Kidney (tissue), 22 donors: ENCODE measurements at places on chromosomes 11 and 22. TPM values are rescaled to one million over a fixed set of nuclear protein-coding genes. Genes with fewer than 3 reads are reported as not detected.

DNA sequence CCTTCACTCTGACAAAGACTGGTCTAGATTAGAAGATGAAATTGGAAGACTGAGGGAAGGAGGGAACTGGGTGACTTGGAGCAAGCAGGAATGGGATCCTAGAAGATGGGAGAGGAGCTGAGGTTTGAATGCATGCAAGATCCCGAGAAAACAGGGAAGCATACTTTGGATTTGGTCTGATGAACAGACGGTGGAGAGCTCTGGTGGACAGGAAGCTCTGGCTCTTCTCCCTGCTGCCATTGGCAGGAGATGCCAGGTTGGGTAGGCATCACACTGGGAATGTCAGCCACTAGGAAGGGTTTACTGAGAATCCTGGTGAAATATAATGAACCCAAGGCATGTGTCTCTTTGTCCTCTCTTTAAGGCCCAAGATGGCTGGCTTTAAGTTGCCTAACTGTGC is 16.5 kb downstream of the NAV2 start:
- no peak for DNase-seq

Gene FOXRED2
- total RNA-seq = 8.5 TPM

Gene TRIM44
- total RNA-seq = 88.9 TPM

DNA sequence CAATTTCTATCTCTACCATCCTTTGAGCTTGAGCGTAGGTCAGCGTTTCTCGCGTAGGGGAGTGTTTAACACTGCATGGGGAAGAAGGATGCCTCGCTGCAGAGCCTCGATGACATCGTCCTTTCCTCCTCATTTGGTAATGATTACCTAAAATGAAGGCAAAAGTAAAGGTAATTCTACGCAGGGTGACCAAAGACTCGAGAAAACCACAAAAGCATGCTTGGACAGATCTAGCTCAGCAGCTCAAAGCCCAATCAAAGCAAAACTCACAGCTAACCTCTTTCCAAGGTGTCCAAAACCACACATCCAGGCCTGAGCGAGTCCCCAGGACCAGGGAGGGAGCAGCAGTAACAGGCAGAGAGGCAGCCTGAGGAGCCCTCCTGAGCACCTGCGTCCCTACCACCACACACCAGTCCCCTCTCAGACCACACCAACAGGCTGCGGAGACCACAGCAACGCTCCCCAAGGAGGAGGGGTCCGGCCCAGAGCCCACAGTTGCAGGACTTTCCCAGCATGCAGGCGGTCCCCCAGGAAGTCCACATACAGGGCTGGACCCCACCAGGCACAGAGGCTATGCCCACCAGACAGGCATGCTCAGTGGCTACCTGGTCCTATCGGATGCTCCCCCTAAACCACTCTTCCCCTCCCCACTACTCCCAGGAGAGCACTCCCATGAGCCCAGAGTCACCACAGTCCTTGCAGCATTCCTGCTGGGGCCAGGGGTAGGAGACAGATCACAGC is 3.3 kb downstream of the BRD1 start:
- no peak for DNase-seq

Gene OR52I1
- total RNA-seq = not detected

DNA sequence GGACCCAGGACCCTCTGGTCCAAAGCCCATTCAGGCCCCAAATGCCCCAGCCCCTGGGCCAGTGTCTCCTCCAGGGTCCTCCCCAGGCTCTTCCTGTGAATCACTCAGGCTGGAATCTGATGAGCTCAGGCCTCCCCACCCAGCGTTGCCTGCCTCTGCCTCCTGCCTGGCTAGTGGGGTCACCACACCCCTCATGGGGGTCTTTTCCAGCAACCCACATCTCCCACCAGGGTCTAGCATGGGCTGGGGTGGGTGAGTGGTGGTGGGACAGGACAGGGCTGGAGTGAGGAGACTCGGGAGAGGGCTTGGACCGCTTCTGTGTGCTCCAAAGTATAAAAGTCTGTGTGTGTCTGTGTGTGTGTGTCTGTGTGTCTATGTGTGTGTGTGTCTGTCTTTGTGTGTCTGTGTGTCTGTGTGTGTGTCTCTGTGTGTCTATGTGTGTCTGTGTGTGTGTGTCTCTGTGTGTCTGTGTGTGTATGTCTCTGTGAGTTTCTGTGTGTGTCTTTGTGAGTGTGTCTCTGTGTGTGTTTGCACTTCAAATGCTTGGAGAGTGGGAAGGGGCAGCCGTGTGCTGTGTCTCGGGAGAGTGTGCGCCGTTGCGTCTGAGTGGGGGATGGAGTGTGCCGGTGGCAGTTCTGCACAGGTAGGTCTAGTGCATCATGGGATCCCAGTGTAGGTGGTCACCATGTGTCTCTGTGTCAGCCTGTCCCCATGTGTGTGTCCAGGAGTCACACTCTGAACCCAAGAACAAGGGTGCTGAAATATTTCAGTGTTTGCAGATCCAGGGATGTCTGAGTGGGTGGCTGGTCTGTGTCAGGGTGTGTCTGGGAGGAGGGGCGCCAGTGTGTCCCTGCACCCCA is 8.8 kb downstream of the RIN1 start:
- no peak for DNase-seq

- no peak for DNase-seq
Measured at GRCh38 chr11:3879216-3879966, 23.9 kb downstream of the STIM1 start.

GRCh38 chr22:29475550-29475949 is 4.5 kb upstream of the NEFH start:
- DNase-seq = no peak

- no peak for DNase-seq
Measured at GRCh38 chr22:49406047-49406650, 421.5 kb downstream of the BRD1 start.

Gene PRAME
- 1.7 TPM for total RNA-seq

- no peak for DNase-seq
Measured at GRCh38 chr11:44992181-44992582, 41.5 kb upstream of the TP53I11 start.
